ENCODE measurements at places on chromosomes 1 and 21.

- DNase-seq: no peak
Measured at GRCh38 chr1:225596736-225597135, 56.2 kb downstream of the ENAH start.

GRCh38 chr1:184418652-184419349, 32.0 kb downstream of the C1orf21 start:
- DNase-seq: no peak

- DNase-seq: no peak
Measured at GRCh38 chr1:3462356-3463012, 8.0 kb downstream of the ARHGEF16 start.

DNA sequence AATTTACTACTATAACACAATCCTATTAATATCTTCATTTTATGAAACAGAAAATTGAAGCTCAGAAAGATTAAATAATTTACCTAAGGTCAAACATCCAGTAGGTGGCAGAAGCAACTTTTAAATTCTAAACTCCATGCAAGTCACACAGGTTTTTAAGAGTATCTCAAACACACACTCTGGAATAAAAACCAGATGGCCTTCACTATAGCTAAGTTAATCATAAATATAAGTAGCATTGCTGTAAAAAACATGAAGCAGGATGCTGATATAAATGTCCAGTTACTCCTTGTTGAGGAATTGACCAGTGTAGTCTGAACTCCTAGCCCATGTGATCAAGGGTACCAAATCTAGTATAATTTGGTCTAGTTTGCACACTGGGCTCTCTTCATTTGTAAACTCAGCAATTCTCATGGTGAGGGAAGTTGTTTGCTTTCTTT, 9.4 kb upstream of the FMO3 start:
- DNase-seq: no peak

DNA sequence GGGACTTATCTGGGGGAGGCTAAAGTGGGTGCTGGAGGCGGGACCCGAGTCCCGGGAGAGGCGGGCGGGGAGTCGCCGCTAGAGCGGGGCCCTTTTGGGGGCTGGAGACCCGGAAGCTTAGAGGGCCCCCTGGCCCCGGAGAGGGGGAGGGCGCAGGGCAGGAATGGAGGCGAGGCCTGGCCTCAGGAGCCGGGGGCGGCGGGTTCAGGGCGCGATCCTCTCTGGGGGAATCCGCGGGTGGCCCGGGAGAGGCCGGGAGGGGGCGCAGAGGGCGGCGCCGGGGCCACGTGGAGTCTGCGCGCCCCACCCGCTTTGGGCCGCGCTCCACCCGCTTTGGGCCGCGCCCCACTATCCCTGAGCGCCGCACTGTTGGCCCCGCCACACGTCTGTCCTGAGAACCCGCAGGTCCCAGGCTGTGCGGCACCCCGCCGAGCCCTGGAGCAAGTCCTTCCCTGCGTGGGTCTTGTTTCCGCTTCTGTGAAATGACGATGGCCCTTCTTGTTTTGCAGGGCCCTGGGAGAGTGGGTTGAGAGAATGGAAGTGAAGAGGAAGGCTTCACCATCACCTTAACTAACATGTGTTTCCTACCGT, 84.4 kb downstream of the NKAIN1 start:
- DNase-seq: peak; percentile 46

GRCh38 chr1:28417441-28417922, 47.9 kb downstream of the PHACTR4 start:
- DNase-seq: no peak

GRCh38 chr21:21612466-21612865, 614.3 kb downstream of the NCAM2 start:
- no peak for DNase-seq

- no peak for DNase-seq
Measured at GRCh38 chr1:12620488-12620865, 2.5 kb upstream of the DHRS3 start.

DNA sequence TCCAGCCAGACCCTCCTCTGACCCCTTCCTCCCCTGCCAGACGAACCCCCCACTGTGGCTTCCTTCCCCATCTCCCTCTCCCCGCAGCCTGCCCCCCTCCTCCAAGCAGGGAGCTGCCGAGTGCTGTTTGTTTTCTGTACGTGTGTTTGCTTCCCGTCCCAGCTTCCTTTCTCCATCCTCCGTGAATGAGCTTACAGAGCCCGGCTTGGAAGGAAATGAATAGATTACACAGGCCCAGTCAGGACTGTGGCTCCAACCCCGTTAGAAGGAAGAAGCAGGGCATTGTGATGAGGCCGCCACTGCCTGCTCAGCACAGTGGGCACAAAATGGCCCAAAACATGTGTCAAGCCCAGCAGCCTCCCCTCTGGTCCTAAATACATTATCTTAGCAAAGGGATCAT, 123.2 kb downstream of the IGSF21 start:
- no peak for DNase-seq

- no peak for DNase-seq
Measured at GRCh38 chr1:81186261-81186660, 614.5 kb upstream of the ADGRL2 start.

- DNase-seq: no peak
Measured at GRCh38 chr1:33462405-33463164, 9.9 kb upstream of the ZSCAN20 start.

DNA sequence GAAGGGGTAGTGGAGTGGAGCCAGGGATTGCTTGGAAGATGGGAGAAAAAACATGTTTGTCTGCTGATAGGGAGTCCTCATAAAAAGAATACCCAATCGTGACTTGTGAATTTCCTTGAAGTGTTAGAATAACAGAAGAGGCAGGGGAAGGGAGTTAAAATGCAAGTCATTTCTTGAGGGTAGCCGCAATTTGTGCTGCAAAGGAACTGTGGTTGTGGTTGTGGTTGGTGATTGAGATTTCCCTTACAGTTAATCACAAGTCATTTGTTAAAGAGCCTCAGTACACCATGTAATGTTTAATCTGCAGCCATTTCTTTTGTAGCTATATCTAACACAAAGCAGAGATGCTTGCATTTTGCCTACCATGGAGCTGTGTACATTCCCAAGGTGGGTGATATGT, 38.5 kb upstream of the EGLN1 start:
- peak; percentile 28 for DNase-seq

DNA sequence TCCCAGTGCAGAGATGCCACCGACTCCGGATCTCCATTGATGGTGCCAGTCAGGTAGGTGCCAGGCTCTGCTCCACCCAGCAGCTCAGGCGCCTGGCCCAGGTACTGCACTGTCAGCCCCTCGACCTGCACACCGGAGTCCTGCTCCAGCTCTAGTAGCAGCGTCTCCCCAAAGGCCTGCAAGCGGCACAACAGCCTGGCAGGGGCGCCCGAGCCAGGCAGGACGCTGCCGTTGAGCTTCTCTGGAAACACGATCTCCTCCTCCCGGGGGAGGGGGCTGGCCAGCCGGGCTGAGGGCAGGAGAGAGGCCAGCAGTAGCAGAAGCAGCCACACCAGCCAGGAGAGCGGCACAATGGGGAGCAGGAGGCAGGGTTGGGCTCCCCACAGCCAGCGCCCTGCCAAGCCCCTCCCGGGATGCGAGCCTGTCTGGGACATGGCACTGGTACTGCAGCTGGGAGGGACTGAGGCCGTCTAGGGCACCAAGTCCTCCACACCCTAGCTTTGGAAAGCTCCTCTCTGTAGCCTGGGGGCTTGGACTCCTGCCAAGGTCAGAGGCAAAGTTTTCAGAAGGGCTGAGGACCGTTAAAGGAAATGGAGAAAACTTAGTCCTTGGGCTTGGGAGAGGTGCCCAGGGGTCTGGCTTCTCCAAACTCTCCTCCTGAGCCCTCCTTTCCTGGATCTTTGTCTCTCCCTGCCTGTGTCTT, 509 bp downstream of the ADAMTS4 start:
- no peak for DNase-seq

DNA sequence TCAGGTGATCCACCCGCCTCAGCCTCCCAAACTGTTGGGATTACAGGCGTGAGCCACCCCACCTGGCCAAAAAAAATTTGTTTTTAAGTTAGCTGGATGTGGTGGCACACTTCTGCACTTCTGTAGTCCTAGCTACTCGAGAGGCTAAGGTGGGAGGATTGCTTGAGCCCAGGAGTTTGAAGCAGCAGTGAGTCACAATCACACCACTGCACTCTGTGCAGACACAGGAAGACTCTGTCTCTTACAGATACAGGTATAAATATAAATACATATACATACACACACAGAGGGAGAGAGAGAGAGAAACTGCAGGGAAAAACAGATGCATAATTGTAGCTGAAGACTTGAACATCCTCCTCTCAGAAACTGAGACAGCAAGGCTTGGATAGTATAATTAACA, 34.8 kb upstream of the EPS15 start:
- no peak for DNase-seq

DNA sequence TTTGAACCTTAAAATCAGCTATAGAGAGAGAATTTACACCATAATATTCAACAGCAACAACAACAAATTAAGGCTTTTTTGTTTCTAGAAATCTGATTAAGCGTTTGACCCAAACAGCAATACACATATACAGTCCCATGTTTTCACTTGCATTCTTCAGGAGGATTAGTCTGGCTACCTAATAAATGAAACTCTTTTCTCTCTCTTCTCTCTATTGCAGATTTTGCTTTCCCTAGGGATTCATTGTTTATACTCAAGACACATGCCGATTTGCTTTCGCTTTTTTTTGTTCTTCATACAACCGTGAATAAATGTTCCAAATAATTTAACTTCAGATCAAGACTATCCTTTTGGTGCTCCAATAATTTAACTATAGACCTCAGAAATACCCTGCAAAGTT, 162.4 kb upstream of the PTBP2 start:
- DNase-seq: no peak

DNA sequence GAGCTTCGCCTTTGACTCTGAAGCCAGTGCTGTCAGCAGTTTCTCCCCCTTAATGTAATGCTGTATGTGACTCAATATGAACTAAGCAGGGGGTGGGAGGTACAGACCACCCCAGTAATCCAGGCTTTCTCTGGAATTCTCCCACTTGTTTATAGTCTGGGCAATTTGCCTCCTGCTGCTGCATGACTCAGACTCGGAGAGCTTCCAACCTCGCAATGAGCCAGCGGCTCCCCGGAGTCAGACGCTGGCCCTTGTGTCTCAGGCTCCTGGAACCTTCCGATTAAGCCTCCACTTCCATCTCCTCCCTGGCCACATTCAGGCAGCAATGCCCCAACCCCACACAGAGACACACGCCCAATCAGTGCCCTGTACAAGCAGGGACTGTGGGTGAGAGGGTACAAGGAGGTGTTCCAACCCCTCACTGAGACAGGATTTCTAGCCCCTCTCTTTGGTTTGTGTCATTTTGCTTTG, 471.7 kb upstream of the VAMP3 start:
- DNase-seq: no peak

DNA sequence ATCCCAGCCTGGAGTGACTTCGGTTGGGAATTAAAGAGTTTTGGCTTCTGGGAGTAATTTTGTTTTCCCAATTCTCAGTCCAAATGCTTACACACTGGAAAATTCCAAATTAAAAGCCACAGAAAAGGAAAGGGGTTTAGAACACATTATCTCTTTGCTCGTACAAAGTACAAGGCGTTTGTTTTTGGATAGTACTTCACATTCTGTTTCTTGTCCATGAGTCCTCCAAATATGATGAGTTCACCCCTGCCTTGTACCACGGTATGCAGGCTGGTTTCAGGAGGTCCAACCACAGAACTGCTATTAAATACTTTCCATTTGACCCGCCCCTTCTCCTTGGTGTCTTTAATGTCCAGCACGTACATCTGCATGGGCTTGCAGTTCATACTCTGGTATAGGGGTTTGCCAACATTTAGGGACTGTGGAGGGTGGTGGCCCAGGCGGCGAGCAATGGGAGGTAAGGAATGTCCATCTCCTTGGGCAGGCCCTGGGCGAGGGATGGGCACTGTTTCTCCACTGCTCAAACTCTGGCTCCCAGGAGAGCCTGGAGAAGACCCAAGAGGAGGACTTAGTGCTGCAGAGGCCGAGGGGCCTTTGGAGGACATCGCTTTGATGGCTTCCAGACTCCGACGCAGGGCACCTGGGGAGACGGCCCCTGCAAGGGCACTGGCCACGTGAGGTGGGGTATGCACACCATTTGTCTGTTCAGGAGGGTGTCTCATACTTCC, 13.7 kb upstream of the CPLANE2 start:
- DNase-seq: no peak

DNA sequence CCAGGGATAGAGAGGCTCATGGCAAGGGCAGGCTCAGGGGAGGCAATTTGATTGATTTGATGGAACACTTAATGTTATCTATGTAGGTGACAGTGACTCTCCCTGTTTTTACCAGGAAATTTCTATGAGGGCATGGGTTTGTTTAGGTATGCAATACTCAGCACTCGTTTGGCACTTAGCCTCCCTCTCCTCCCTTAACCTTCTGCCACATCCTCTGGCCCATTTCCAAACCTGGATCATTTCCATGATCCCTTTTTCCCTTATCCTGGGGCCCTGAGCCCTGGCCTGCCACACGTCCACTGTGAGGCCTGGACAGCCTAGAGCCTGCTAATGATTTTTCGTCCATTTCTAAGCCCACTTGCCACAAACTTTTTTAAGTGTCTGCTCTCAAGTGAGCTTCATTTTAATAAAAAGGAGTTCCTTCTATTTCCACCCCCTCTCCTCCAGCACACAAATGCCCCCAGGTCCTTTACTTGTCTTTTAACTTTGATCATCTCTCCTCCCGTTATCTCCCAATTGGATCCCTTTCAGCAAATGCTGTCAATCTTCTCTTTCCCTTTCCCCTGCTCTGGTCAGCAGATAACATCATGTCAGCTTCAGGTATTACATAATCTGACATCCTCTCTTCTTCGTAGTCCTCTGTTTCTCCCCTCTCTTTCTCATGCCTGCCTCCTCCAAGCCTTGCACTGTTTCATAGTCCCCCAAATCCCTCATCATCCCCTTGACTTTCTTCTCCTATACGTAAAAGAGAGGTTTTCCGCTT, 37.8 kb upstream of the GADD45A start:
- DNase-seq: no peak

- DNase-seq: no peak
Measured at GRCh38 chr1:5274527-5274926, 620.1 kb downstream of the AJAP1 start.

- DNase-seq: no peak
Measured at GRCh38 chr1:232978091-232978634, 27.8 kb downstream of the NTPCR start.

GRCh38 chr1:161166669-161167548, 683 bp downstream of the PPOX start:
- no peak for DNase-seq

DNA sequence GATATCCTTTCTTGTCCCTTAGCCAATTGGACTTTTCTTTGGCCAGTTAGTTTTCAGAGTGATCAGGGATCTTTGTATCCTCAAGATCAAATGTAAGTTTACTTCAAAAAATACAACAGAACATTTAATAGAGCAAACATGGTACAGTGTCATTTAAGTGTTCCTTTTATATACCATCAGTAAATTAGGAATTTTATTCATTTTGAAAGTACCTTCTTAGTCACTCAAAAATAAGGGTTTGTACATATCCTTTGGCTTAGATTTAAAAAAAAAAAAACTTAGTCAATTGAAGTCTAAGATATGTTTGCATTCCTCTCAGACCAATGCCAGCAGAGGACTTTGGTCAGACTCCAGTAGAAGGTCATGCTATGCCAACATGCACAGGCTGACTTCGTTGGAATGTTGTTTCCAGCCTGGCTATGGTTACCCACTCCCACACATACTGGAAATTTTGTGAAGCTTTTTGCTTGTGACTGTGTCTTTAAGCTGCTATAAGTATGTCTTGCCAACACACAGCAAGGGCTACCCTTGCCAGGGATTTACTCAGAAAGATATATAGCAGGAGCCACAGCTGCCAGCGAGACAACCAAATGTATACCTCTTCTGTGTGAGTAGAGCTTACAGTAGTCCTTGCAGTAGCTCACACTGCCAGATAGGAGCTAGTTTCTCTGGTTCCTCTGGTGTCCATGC, 81.5 kb upstream of the LRIF1 start:
- no peak for DNase-seq
